ENCODE measurements at places on chromosomes 16 and 17. TPM values are rescaled to one million over a fixed set of nuclear protein-coding genes. Genes with fewer than 3 reads are reported as not detected.

GRCh38 chr16:28280881-28281836, 11.2 kb upstream of the SBK1 start:
- DNase-seq, result no peak

- peak; percentile 45 for DNase-seq
Measured at GRCh38 chr16:89197033-89197632, 3.2 kb downstream of the SLC22A31 start.

- no peak for DNase-seq
Measured at GRCh38 chr17:76911299-76912017, 43.3 kb downstream of the MGAT5B start.

GRCh38 chr16:23072084-23072599, 77.1 kb downstream of the USP31 start:
- peak; percentile 83 for DNase-seq

GRCh38 chr17:15388356-15389041, 47.1 kb upstream of the TEKT3 start:
- peak; percentile 69 for DNase-seq

Gene CMTM1
- polyA plus RNA-seq, result not detected

DNA sequence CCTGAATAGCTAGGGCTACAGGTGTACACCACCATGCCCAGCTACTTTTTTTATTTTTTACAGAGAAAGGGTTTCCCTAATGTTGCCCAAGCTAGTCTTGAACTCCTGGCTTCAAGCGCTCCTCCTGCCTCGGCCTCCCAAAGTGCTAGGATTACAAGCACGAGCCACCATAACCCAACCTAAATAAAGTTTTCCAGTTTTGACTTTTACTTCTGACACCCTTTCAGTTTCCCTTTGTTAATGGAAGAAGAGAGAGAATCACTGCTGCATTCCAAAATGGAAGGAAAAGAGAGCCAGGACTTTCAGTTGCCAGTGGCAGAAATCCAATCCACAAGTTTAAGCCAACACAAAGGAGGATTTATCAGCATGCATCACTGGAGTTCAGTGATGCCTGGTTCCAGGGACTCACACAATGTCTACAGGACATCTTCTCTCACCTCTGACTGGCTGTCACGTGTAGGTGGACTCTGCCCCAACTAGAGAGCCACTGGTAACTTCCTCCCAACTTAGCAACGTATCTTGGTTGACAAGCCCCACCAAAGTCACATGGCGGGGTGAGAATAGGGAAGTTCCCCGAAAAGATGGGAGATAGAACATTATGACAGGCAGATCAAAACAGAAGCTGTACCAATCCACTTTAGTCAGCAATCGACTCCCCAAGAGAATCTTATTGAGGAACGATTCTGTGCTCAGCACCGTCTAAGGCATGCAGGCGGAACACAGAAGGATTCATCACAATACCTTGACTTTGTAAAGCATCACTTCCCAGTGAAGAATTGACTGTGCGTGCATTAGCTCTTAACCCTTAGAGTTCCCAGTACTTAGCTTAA, 46.5 kb downstream of the GAS7 start:
- no peak for DNase-seq

GRCh38 chr16:84507011-84507982, 2.8 kb upstream of the MEAK7 start:
- DNase-seq, result no peak

- no peak for DNase-seq
Measured at GRCh38 chr16:22844416-22844815, 30.5 kb downstream of the HS3ST2 start.

GRCh38 chr16:86150641-86151238, 251.8 kb downstream of the IRF8 start:
- DNase-seq, result no peak

DNA sequence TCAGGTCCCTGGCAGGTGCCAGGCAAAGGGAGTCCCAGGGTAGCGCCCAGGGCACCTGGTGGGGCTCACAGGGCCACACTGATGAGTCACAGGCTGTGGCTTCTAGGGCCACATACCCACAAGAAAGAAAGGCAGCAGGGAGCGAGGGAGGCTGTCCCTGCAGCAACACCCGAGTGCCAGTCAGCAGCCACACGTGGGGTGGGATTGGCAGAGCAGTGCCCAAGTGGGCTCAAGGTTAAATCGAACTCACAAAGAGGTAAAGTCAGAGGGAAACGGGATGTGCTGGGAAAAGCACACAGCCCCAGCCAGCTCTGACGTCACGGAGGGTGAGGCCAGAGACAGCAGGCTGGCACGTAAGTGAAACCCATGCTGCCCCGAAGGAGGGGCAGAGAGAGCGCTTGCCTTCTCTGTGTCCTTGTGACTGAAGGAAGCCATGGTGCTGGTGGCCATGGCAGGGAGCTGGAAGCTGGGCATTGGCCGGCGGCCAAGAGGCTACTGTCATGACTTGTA, 33.8 kb downstream of the FA2H start:
- DNase-seq, result peak; percentile 44

Measured in psoas muscle (tissue), 8 donors.